Small intestine (tissue), 16 donors: ENCODE measurements at places on chromosomes 5 and 9. TPM values are rescaled to one million over a fixed set of nuclear protein-coding genes. Genes with fewer than 3 reads are reported as not detected.

DNA sequence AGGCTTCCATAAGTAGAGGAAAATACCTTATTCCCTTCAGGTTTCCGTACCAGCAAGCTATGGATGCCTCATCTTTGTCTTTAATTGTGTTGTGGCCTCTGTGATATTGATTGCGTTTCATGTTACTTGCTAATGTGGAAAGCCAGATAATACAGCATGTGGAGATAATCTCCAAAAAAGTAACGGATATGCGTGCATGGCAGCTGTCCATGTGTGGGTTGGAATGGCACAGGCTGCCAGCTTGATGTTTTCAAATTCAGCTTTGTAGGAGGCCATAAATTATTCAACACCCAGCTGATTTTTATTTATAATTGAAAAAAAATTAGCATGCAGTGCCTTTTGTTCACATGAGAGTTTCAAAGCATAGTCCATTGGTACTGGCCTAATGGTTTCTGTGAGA, 144.9 kb downstream of the GIN1 start:
- DNase-seq = no peak
- H3K36me3 ChIP-seq = peaks cover 2% of the 10 kb centered on the region
- H3K27ac ChIP-seq = no peak overlapping the region
- no peaks in the 10 kb centered on the region for H3K27me3 ChIP-seq
- no peaks in the 10 kb centered on the region for H3K4me1 ChIP-seq

Gene TLE1
- polyA plus RNA-seq = 16.1 TPM

DNA sequence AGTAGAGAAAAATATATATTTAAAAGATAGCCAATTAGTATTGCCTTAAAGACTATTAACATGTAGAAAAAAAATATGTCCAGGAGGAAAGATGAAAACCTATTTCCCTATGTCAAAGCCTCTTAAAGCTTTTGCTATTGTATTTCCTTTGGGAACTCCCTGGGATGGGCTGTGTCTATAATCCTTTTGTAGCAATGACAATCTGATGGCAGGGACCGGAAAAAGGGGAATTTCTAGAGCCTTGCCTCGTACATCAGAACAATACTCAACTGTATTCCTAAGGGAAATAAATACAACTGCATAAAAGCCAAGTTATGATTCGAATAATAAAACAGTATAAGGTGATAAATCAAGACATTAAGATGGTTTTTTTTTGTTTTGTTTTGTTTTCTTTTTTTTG, 257.3 kb downstream of the MLLT3 start:
- no peak for DNase-seq
- no peaks in the 10 kb centered on the region for H3K27me3 ChIP-seq
- no peak overlapping the region for H3K27ac ChIP-seq
- no peaks in the 10 kb centered on the region for H3K36me3 ChIP-seq

DNA sequence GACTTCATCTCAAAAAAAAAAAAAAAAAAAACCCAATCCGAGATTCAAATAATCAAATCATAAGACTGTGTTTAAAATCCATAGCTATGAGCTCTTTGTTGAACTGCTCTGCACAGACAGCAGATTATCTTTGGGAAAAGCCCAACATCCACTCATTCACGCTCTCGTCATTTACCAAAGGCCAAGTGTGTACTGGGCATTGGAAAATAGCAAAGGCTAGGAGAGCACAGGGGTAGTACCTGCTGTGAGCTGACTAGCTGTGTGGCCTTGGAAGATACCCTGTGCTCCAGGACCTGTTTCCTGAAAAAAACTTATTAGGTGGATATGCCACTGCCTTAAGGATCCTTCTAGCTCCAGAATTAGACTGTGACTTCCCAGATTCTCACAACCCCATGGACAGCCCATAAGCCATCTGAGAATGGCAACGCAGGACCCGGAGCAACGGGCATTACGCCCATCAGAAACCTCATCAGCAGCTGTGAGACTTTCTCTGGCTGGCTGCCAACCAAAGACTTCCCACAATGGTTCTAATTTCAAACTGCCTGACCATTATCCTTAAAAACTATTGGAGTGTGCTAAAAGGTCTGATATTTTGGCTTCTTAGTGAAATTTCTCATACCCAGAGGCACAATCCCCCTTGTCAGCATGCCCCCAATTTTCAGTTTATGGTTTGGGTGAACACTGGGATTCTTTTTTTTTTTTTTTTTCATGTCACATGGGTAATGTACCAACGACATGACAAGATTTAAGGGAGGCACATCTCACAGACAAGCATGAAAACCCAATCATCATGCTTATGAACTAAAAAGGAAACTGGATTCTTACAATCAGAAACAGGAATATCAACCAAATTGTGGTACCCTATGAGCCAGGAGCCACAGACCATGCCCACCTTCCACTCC, 16.8 kb downstream of the SERINC5 start:
- H3K4me1 ChIP-seq = peaks cover 6% of the 10 kb centered on the region
- H3K36me3 ChIP-seq = peaks cover 25% of the 10 kb centered on the region
- H3K27me3 ChIP-seq = no peaks in the 10 kb centered on the region
- no peak overlapping the region for H3K4me3 ChIP-seq

Gene CA9
- 0.09 TPM for polyA plus RNA-seq

- no peak for DNase-seq
- peaks cover 2% of the 10 kb centered on the region for H3K27me3 ChIP-seq
- H3K36me3 ChIP-seq = no peaks in the 10 kb centered on the region
- no peaks in the 10 kb centered on the region for H3K4me1 ChIP-seq
- H3K4me3 ChIP-seq = no peak overlapping the region
These were observed 27.6 kb upstream of the ABLIM3 start for GRCh38 chr5:149113669-149114068.

GRCh38 chr9:93473411-93473810, 20.0 kb upstream of the FAM120AOS start:
- DNase-seq = no peak
- H3K36me3 ChIP-seq = peaks cover 6% of the 10 kb centered on the region
- no peak overlapping the region for H3K4me3 ChIP-seq

Gene IGIP
- polyA plus RNA-seq = 8.3 TPM

- peaks cover 16% of the 10 kb centered on the region for H3K4me1 ChIP-seq
- no peaks in the 10 kb centered on the region for H3K36me3 ChIP-seq
- peak overlapping the region; percentile 1 for H3K27ac ChIP-seq
- peak; percentile 23 for DNase-seq
- H3K4me3 ChIP-seq = no peak overlapping the region
These were observed 75.4 kb upstream of the CDKN2B start for GRCh38 chr9:22084336-22085035.

Gene ZNF618
- 5.5 TPM for polyA plus RNA-seq

Gene TGFBI
- polyA plus RNA-seq = 114 TPM

DNA sequence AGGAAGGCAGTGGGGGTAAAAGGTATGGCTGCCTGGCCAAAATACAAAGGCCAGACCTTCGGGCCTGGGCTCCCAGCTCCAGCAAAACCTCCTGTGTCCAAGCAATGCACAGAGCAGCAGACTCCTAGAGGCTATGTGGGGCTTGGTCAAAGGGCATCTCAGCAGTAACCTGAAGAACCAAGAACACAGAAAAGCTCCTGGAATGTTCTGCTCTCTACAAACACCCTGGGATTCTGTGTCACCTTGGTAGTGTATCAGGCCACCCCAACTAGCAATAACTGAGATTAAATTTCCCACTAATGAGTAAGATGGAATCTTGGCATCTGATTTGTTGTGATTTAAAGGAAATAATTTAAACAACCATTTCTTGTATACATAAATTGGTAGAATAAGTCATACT, 158.6 kb downstream of the GLIS3 start:
- no peak overlapping the region for H3K4me3 ChIP-seq

GRCh38 chr9:20551835-20552234, 70.5 kb downstream of the MLLT3 start:
- no peak overlapping the region for H3K27ac ChIP-seq
- peaks cover 8% of the 10 kb centered on the region for H3K4me1 ChIP-seq
- no peak overlapping the region for H3K4me3 ChIP-seq

GRCh38 chr5:140926443-140927227, 536 bp downstream of the PCDHAC1 start:
- no peaks in the 10 kb centered on the region for H3K36me3 ChIP-seq
- no peak overlapping the region for H3K27ac ChIP-seq
- H3K4me1 ChIP-seq = no peaks in the 10 kb centered on the region
- no peak overlapping the region for H3K4me3 ChIP-seq
- H3K27me3 ChIP-seq = peaks cover 19% of the 10 kb centered on the region

- peak; percentile 29 for DNase-seq
- H3K4me1 ChIP-seq = no peaks in the 10 kb centered on the region
- H3K36me3 ChIP-seq = no peaks in the 10 kb centered on the region
- no peak overlapping the region for H3K27ac ChIP-seq
- H3K4me3 ChIP-seq = no peak overlapping the region
- peaks cover 3% of the 10 kb centered on the region for H3K27me3 ChIP-seq
These were observed 23.7 kb upstream of the FAM120A start for GRCh38 chr9:93427655-93428379.

GRCh38 chr5:156942064-156942463, 21.0 kb downstream of the TIMD4 start:
- peaks cover 5% of the 10 kb centered on the region for H3K27me3 ChIP-seq
- no peaks in the 10 kb centered on the region for H3K4me1 ChIP-seq
- DNase-seq = no peak
- H3K4me3 ChIP-seq = no peak overlapping the region
- H3K36me3 ChIP-seq = no peaks in the 10 kb centered on the region
- no peak overlapping the region for H3K27ac ChIP-seq

Gene ENDOG
- polyA plus RNA-seq = 12.8 TPM

DNA sequence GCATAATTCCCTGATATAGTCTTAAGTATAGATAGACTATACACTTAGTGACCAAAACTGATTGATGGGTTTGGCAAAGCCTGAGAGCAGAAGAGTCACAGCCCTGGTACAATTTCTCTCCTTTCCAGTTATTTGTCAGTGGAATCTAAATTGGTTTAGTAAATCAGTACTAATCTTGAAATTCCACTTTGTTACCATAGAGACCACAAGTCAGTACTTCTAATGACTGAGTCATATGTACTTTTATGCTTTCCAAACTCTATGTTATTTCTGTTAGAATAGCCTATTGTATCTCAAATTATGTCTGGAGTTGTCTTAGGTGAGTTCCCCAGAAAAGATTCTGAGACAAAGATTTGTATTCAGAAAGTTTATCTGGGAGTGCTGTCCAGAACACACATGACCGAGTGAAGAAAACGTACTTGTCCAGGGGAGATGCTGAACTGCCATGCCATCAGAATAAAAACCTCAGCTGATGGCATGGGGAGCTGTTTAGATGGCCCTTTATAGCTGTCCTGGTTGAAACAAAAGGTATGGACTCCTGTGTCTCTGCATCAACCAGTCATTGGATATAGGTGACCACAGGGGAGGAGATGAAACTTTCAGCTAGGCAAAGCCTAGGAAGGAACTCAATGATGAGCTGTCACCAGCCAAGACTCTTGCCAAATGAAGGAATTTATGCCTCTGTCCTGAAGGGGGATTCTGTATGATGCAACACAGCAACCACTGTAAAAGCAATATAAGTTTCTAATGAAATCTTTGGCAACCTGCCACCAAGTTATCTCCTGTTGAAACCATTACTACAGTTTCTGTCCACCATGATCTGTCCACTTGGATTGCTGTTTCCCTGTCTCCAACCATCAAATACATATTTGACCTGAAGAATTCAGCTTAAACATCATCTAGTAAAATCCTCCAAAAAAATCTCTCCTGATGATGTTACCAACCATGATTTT, 18.0 kb upstream of the SMC2 start:
- DNase-seq = no peak
- no peak overlapping the region for H3K27ac ChIP-seq
- no peaks in the 10 kb centered on the region for H3K27me3 ChIP-seq
- no peaks in the 10 kb centered on the region for H3K4me1 ChIP-seq
- no peaks in the 10 kb centered on the region for H3K36me3 ChIP-seq
- H3K4me3 ChIP-seq = no peak overlapping the region
